ENCODE measurements at places on chromosomes 13 and 19.

GRCh38 chr13:96229356-96229755, 139.4 kb downstream of the HS6ST3 start:
- DNase-seq = no peak

GRCh38 chr19:27846944-27847343, 1366.0 kb downstream of the UQCRFS1 start:
- DNase-seq = no peak

DNA sequence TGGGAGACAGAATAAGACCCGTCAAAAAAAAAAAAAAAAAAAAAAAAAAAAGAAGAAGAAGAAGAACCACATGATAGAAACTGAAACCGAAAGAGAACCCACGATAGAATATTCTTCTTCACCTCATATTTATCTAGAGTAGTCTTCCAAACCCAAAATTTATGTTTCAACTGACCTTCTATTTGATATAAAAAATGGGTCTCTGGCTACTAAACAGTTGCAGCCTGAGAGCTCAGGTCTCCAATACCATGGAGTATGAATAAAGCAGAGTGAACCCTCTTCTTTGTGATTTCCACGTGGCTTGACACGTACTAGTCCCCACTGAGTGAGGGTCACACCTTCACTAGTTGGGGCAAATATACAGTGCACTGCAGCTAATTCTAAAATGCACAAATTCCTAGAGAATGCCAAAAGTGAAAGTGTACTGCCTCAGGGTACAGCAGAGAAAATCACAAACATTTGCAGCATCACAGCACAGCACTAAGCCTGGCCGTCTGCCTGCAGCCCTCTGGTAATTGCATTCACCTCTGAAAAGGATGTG, 30.8 kb upstream of the RFC3 start:
- DNase-seq = no peak

DNA sequence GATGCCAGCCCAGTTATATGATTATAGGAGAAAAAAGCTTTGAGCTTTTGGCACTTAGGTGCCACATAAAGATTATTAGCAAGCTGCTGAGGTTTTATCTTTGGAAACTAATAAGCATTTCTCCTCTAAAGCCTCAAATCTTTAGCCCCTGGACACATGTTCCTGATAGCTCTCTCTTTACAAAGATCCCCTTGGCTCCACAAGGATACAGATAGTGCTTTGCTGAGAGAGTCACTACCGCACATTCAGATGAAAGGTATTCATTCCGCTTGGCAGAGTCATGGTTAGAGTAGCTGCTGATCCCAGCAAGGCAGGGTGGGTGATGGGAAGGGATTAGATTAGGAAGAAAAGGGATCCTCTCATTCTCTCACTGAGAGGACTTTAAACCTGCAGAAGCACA, 28.2 kb upstream of the PSG7 start:
- no peak for DNase-seq

- peak; percentile 32 for DNase-seq
Observed at GRCh38 chr19:6828698-6829633, 56.5 kb downstream of the VAV1 start.

GRCh38 chr19:45403272-45403671, 1.6 kb downstream of the PPP1R13L start:
- no peak for DNase-seq

- DNase-seq = no peak
Observed at GRCh38 chr13:42808341-42808940, 27.1 kb downstream of the FAM216B start.

GRCh38 chr13:27186295-27186694, 14.7 kb upstream of the USP12 start:
- no peak for DNase-seq

- peak; percentile 82 for DNase-seq
Observed at GRCh38 chr19:41531438-41532311, 44.3 kb upstream of the CEACAM21 start.

GRCh38 chr13:44096901-44097300, 217.2 kb downstream of the LACC1 start:
- no peak for DNase-seq

DNA sequence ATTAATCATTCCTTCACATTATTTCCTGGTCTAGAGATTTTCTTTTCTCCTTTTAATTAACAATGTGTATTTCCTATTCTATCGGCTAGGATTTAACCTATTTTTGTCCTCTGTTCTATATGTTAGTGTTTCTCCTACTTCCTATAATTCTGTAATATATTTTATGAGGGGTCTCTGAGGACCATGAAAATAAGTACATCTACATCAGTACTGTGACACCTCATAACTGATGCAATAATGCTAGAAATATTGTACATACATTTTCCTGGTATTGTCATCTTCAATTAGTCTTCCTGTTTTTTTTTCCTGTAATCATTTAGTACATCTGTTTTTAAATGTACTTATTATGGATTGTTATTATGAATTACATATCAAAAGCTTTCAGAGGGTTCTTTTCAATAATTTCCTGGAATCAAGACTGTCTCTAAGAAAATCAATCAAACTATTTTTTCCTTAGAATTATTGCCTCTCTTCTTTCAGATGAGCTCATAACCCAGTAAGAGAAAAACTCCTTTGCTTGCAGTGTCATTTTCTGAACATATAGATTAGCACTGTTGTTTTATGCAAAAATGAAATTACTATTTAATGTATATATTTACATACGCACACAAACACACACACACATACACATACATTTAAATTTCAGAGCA, 1004.3 kb downstream of the SLITRK5 start:
- no peak for DNase-seq

DNA sequence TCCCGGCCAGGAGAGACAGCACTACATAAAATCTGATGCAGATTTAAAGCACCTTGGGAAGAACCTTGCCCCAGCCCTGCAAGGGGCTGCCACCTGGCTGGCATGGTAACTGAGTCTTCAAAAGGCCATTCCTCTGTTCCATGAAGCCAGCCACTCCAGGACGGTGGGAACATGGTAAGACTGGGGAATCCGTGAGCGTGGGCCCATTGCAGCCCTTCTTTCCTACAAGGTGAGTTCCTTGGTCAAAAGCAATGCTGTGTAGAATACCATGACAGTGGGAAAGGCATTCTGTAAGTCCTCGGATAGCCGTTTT, 121.3 kb downstream of the SOX1 start:
- DNase-seq = no peak

DNA sequence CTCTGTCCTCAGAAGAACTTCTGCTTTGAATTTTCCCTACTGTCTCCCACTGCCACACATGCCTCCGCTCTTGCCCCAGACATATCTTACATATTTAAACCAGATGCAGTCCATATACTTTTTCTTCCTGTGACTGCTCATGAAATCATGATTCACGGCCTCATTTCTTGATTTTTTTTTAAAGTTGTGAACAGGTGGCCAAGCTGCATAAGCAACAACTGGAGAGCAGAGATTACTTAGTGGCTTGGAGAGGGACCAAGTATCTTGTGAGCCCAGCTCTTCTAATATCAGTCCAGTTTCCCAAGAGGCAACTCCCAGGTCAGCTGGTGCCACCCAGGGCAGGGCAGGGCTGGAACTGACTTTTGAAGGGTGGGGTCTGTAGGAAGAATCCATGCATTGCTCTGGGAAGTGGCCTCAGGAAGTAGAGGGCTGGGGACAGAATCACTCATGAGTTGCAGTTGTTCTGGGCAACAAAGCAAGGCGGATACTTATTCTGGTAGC, 152.4 kb downstream of the LMO7 start:
- no peak for DNase-seq

GRCh38 chr19:40801426-40802299, 2.7 kb downstream of the EGLN2 start:
- DNase-seq = no peak

DNA sequence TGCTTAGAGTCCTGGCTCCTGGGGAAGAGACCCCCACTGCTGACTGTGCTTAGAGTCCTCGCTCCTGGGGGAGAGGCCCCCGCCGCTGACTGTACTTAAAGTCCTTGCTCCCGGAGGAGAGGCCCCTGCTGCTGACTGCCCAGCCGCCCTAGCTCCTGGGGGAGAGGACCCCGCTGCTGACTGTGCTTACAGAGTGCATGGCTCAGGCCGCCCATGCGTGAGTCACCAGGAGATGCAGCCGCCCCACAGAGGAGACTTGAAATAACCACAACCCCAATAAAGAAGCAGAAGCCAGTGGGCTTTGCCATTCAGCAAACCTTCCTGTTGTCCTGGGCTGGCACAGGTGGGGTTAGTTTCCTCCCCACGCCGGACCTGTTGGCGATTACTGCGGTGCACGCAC, 79.2 kb upstream of the C13orf46 start:
- DNase-seq = no peak

- no peak for DNase-seq
Observed at GRCh38 chr13:23724196-23724970, 154.2 kb downstream of the TNFRSF19 start.

DNA sequence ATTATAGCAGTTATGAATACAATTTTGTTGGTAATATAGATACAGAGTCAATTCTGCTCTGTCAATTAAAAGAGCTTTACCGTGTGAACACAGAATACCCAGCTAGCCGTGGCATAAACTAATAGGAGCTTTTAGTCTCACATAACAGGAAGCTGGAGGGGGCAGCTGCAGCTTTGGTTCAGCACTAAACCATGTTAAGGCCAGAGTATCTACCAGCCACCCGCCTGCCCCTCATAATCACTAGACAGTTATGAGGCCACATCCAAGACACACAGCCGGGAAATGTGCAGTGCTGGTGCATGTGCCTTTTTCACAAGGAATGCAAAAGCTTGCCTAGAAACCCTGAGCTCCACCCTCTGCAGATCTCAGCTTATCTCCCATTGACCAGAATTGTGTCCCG, 62.3 kb downstream of the SGCG start:
- no peak for DNase-seq

DNA sequence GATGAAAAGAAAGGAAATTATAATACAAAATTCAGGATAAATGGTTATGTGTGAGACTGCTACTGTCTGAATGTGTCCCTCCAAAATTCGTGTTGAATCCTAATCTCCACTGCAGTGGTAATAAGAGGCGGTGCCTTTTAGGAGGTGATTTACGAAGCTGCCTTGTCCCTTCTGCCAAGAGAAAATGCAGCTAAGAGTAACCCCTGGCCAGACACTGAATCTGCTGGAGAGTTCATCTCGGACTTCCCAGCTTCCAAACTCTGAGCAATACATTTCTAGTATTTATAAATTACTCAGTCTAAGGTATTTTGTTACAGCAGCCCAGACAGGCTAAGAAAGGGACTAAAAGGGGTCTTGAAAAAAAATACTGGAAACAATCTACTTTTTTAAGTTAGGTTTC, 152.6 kb downstream of the KLF12 start:
- no peak for DNase-seq

GRCh38 chr13:112586334-112586960, 1.5 kb downstream of the TUBGCP3 start:
- DNase-seq = no peak

- DNase-seq = no peak
Observed at GRCh38 chr13:20192158-20192835, 441 bp downstream of the GJB2 start.
